Bronchial epithelial cell (primary cell): ENCODE measurements at places on chromosomes 16 and 17. TPM values are rescaled to one million over a fixed set of nuclear protein-coding genes. Genes with fewer than 3 reads are reported as not detected.

The KRTAP4-9 gene
- total RNA-seq, result not detected in 2 replicates

The ABI3 gene
- not detected in 2 replicates for total RNA-seq

The TK1 gene
- total RNA-seq, result 0.79 and 2.9 TPM in 2 replicates

The IRF8 gene
- not detected in 2 replicates for total RNA-seq

The HOXB3 gene
- total RNA-seq, result not detected in 2 replicates

The TBC1D3 gene
- not detected in 2 replicates for total RNA-seq

The C17orf50 gene
- not detected in 2 replicates for total RNA-seq

DNA sequence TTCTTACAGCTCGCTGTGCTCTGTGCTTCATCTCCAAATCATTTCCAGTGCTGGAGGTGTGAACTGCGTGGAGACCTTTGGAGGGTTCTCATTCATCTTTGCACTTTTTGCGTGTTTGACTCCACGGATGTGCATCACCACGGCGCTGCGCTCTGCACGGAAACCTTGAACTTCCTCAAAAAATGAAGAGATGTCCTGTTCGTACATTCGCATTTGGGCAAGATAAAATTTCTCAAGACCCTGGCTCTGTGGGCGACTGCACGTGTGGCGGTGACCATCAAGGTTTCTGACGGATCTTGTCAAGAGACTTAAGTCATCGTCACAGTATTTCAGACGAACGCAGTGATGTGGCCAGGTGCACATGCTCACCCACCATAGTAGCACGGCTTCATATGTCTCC lies 10.3 kb upstream of the PVALEF start:
- no peak for DNase-seq

DNA sequence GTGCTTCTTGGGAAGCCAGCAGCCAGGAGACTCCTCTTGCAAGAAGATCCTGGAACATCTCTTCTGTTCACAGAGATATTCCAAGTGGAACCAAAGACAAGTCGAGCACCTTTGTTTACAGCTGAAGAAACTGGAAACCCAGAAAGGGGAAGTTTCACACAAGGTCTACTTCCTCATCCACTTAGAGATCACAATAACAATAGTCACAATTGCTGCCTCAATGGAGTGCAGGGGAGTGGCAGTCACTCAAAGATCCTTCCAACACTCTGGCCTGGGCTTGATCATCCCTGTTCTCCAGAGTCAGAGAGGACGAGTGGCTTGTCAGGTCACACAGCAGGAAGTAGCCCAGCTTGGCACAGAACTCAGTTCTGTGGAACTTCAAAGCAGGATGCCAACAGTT lies 46.9 kb upstream of the SIAH1 start:
- no peak for DNase-seq

DNA sequence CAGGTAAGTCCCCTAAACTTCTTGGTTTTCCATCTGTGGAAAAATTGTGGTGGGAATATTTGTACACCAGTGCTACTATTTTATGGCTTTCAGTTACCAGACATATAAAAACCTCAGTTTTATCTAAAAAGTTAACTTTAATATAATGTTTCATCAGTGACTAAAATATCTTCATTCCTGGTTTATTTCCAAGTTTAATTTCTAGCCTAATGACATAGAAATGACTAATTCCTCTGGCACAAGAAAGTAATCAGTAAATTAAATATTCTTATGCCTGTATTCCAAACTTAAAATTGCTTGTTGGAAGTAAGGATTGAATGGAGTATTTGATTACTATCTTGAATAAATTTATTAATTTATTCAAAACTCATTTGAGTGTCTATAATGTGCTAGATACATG lies 757.0 kb downstream of the CDH11 start:
- DNase-seq, result no peak

DNA sequence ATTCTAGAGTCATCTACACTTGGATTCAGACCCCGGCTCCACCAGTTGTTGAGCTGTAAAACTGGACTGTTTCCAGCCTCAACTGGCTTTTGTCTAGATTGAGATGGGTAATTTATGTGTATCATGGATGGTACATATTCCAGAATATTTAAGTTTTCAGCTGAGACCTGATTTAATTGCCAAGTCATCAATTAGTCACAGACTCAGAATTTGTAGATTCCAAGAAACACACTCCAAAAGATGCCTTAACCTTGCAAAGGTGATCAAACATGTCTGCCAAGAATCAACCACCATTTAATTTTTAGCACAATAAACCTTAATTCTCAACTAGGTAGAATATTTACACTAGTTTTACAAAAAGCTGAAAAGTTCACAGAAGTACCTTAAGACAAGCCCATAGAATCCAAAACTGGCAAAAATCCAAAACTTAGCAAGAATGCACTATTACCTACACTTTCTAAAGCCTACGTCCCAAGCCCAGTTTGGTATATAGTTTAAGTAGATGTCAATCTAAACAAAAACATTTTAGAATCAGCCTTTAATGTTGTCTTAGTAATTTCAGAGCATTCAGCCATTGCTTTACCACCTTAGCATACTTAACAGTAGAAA lies 17.7 kb downstream of the SIAH1 start:
- peak; percentile 60 for DNase-seq

DNA sequence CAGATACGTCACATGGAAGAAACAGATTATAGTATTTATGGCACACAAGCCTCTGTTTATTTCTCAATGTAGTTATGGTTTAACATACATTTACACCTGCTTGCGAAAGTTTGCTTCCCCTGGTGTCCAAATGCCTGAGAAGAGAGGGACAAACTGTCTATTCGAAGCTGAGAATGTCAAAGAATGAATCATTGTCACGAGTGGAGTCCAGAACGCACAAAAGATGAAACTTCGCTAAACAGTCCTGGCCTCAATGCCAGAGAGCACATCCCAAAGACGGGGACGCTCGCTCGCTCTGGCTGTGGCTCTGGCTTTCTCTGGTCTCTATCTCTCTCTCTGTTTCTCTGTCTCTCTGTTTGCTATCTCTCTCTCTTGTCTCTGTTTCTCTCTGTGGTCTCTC lies 298.8 kb downstream of the FOXL1 start:
- no peak for DNase-seq

DNA sequence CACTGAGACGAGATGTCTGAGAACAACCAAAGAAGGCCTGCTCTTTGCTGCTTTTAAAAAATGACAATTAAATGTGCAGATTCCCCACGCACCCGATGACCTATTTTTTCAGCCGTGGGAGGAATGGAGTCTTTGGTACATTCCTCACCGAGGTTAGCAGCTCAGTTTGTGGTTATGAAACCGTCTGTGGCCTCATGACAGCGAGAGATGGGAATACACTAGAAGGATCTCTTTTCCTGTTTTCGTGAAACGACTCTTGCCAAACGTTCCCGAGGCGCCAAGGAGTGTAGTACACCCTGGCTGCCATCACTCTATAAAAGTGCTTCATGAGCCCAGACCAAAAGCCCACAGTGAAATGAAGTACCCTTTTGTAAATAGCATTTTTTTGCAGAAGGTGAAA lies 87.8 kb downstream of the CRISPLD2 start:
- no peak for DNase-seq

DNA sequence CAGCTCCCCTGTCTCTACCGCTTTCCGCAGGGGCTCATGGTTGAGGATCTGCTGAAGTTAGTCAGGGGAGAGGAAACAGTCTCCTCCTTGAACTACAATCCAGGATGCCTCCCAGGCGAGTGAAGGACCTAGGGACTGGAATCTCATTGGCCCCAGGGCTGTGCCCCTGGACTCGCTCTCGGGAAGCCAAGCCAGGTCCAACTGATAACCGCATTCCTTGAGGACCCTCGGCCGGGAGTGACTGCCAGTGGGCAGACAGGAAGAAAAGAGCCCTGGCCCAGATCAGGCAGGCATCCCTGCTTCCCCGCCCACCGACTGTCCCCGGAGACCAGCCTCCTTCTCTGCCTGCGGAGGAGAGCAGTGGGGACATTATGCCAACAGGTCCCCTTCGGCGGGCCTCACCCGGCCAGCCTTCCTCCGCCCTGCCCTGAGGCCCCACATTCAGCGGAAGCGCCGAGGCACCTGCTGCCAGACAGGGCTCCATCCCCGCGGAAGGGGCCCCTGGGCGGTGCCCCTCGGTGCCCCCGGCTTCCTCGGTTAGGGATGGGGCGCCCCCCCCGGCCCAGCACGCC lies 776 bp downstream of the LRRC75A start:
- no peak for DNase-seq

DNA sequence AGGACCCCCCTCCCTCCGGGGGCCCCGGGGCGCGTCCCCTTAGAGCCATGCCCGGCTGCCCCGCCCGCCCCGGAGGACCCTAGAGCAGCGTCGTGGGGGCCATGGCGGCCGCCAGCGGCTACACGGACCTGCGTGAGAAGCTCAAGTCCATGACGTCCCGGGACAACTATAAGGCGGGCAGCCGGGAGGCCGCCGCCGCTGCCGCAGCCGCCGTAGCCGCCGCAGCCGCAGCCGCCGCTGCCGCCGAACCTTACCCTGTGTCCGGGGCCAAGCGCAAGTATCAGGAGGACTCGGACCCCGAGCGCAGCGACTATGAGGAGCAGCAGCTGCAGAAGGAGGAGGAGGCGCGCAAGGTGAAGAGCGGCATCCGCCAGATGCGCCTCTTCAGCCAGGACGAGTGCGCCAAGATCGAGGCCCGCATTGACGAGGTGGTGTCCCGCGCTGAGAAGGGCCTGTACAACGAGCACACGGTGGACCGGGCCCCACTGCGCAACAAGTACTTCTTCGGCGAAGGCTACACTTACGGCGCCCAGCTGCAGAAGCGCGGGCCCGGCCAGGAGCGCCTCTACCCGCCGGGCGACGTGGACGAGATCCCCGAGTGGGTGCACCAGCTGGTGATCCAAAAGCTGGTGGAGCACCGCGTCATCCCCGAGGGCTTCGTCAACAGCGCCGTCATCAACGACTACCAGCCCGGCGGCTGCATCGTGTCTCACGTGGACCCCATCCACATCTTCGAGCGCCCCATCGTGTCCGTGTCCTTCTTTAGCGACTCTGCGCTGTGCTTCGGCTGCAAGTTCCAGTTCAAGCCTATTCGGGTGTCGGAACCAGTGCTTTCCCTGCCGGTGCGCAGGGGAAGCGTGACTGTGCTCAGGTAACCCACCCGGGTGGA lies 759 bp downstream of the ALKBH5 start:
- no peak for DNase-seq

GRCh38 chr17:21678393-21679081 lies 13.8 kb upstream of the KCNJ18 start:
- no peak for DNase-seq

GRCh38 chr17:81741049-81741593 lies 29.0 kb downstream of the SLC25A10 start:
- DNase-seq, result no peak

DNA sequence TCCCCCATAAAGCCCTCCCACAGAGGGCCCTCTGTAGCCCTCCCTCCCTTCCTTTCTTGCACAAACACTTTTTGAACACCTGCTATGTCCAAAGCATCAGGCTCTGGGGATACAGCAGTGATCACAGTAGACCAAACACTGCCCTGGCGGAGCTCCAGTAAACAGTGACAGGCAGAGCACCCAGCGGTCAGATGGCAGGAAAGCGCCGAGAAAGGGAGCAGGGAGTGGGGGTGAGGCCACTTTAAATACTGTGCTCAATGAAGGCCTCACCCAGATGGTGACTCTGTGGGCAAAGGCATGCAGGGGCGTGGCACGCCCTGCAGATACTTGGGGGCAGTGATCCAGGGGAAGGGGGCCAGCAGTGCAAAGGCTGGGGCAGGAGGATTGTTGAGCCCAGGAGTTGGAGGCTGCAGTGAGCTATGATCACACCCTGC lies 7.6 kb downstream of the PRR29 start:
- DNase-seq, result no peak

DNA sequence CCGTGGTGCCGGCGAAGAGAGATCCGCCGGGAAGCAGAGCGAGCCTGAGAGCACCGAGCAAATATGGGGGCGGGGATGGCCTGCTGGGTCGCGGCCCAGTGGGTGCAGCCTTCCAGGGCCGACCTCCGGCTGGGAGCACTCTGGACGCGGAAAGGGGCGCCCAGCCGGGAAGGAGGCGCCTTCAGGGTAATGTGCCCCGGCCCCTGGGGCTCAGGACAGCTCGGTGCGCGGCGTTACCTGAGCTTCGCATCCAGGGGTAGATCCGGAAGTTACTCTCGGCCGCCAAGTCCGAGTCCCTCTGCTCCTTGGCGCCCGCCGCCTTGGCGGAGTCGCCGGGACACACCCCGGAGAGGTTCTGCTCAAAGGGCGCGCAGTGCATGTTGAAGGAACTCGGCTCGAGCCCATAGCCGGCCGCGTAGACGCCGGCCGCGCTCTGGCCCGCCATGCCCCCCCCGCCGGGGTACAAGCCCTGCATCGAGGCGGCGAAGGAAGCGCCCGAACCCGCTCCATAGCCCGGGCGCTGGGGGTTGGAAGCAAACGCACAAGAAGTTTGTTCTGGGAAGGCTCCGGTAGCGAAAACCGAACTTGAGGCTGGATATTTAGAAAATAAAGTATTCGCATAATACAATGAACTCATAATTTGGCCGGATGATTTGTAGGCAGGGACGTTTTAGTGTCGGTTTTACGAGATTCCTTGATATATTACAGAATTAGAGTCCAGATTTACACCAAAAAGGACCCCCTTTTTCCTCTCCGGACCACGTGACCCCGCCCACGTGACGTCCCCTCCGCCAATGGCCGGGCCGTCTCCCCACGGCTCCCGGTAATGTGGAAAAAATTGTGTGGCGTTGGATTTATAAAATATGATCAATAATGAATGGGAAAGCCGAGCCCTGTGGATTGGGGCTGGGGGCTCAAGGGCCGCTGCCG lies at the start of gene HOXB7:
Gene HOXB7, minus strand, starts transcription at position 736 of the 930 bp plus-strand sequence. Its CDS starts 99 bp downstream, at position 637.
- no peak for DNase-seq

- no peak for DNase-seq
Measured at GRCh38 chr17:16489431-16489830, 2.6 kb downstream of the LRRC75A start.

DNA sequence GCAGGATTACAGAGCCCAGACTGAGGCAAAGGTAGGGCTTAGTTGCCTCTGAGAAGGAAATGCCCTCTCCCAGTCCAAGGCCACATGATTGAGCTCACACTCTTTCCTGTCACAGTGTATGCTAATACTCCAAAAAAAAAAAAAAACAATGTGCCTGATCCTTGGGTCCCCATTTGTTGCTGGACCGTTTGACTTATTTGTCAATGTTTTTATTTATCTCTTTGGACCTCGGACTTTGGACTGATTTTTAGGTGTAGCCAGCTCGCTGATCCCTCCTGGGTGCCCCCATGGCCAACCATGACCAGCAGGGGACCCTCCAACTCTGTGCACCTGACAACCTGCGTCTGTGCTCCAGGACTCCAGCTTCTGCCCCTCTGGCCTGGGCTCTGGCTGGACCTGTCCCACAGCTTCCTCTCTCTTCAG lies 622 bp upstream of the CCL16 start:
- DNase-seq, result no peak

DNA sequence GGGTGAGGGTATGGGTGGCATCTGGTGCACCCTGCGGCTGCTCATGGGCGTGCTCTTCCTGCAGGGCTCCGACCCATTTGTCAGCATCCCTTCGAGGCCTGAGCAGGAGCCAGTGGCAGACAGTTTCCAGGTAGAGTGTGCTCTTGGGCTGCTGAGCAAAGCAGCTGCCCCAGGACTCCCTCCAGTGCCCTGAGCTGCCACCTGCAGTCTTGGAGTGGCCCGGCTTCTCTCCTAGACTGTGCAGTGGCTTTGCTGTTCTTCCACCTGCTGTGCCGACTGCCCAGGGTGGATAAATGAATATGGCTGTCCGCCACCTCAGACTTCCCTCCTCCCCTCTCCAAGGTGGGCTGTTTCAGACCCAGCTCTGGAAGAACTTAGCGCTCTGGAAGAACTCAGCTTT lies 10.8 kb upstream of the JPT2 start:
- no peak for DNase-seq

- DNase-seq, result peak; percentile 76
Measured at GRCh38 chr17:18920911-18921441, 31.0 kb upstream of the SLC5A10 start.

- no peak for DNase-seq
Measured at GRCh38 chr16:65936096-65936495, 430.4 kb upstream of the CDH5 start.
